ENCODE measurements at places on chromosomes 5 and 9.

- DNase-seq, result no peak
Observed at GRCh38 chr5:29197631-29198454, 1995.6 kb upstream of the CDH6 start.

DNA sequence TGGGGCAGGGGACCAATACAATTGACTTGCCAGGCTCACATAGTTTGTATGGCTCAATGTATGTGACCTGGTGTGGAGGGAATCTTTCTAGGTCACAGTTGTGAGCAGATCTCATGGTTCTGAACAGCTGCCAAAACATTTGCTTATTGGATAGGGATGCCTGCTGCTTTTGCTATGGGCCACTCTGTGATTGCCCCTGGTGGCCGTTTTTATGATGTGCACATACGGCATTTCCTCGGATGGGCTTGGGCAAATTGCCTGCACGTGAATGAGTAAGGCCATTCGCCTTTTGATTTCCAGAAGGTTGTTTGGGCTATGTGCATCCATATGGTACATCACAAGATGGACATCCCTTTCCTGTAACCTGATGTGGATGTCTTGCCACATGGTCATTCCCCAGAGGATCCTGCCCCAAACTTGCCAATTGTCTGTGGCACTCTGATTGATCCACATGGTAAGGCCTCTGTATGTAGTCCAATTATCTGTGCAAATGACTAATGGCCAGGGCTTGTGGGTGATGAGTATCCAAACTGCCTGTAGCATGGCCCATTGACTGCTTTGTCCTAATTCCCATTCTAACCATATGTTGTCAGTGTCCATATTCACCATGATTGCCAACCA, 10.7 kb upstream of the SLC22A4 start:
- DNase-seq, result no peak

DNA sequence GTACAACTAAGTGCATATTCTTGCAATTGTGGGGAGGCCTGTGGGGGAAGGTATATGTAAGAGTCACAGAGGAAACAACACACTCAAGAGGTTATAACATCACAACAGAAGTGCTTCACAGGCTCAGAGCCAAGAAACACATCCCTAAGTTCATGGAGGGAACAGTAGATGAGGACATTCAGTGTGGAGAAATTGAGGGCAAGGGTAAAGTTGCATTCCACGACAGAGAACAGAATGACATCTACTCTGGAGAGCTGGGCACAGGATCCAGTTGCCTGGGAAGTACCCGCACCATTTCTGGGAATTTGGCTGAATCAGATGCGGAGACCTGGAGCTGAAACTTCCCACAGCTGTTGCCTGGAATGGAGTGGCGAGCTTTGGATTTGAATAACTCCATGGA, 197.2 kb downstream of the NXNL2 start:
- DNase-seq, result no peak

DNA sequence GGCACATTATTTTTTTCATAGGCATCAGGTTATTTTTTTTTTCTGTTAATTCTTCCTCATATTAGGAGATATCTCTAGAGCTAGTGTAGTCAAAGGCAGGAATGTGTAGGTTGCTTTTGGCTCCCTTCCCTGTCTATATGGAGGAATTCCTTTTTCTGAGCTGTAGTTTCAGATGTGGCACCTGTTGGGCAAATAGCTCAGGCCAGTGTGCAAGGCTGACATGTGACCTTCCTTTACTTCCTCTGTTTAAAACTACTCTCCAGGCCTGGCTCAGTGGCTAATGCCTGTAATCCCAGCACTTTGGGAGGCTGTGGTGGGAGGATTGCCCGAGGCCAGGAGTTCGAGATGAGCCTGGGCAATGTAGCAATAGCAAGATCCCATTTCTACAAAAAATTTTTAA, 40.5 kb upstream of the KIAA1958 start:
- no peak for DNase-seq

- no peak for DNase-seq
Observed at GRCh38 chr9:120609636-120610035, 29.7 kb upstream of the CDK5RAP2 start.

DNA sequence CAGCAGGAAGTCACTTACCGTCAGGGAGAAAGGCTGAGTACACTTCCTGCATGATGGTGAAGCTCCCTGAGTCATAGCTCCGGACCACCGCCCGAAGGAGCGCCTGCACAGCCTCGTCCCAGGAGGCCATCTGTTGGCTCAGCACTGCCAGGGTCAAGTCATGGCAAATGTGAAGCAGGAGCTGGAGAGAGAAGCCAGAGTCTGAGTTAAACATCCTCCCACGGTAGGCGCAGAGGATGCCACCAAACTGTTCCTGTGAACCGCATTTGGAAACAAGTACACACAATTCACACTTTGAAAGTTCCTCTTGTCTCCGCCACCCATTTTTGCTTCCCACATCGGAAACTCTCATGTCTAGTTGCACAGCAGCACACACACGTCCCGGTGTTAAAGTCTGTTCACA, 33.9 kb downstream of the CNOT8 start:
- no peak for DNase-seq

GRCh38 chr5:168860503-168860902, 281.3 kb upstream of the PANK3 start:
- DNase-seq, result no peak

DNA sequence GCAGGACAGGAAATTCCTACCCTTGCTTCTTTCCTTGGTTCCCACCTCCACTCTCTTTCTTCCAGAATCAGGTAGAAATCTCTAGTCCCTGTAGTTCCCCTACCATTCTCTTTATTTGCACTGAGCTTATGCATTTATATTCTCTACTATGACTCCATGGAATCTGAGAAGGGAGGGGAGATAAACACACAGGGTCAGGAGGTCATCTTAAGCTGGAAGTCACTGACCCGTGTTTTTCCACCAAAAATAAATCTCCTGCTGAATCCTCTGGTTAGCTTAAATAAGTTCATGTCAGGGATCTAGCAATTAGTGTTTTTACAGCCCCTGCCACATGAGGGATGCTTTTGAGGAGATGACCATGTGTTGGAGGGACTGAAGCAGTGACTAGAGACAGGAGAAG, 3.7 kb downstream of the ACTL7B start:
- DNase-seq, result no peak

- DNase-seq, result no peak
Observed at GRCh38 chr9:36603006-36603405, 30.3 kb downstream of the MELK start.

- no peak for DNase-seq
Observed at GRCh38 chr9:91246846-91247245, 114.9 kb downstream of the AUH start.

DNA sequence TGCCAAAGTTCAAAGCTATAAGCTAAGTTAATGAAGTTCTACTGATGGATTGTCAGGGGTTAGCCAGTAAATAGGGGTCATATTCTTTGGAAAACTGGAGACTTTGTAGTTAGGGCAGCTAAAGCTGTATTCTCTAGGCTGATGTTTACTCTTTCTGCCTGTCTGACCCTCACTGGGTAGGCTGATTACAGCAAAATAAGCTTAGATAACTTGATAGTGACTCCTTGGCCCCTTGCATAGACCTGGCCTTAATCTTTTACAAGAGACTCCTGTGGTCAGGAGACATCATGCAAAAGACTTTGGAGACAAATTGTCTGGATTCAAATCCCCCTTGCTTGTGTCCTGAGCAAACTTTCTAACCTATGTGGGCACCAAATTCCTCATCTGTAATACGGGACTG, 314.4 kb upstream of the MSX2 start:
- no peak for DNase-seq

DNA sequence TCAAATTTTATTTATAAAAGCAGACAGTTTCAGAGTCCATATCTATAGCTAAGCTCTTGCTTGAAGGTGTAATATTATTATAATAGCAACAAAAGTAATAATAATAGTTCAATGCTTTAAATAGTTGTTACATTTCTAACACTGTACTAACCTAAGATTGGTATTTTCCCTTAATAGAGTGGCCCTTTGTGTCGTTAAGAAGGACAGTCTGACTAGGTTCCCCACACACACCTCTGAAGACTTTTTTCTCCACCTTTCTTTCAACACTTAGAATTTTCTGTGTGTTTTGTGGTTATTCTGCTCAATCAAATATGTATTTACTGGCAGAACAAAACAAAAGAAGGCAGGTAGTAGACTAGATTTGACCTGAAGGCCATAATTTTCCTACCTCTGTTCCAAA, 223.2 kb upstream of the ACO1 start:
- DNase-seq, result no peak

DNA sequence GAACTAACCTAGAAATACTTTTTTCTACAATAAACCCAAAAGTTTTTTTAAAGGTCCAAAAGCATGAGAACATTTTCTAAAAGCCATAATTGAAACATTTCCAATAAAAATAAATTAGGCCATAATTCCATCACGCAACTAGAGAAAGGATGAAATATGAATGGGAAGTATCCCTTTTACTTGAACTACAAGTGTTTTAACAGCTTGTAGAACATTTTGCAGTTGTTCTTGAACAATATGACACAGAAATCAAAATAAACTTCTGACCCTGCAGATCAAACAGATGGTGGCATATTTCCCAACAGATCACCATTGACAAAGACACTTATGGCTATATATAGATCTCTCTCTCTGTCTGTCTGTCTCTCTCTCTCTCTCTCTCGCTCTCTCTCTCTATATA, 624.4 kb downstream of the PSAT1 start:
- DNase-seq, result no peak

DNA sequence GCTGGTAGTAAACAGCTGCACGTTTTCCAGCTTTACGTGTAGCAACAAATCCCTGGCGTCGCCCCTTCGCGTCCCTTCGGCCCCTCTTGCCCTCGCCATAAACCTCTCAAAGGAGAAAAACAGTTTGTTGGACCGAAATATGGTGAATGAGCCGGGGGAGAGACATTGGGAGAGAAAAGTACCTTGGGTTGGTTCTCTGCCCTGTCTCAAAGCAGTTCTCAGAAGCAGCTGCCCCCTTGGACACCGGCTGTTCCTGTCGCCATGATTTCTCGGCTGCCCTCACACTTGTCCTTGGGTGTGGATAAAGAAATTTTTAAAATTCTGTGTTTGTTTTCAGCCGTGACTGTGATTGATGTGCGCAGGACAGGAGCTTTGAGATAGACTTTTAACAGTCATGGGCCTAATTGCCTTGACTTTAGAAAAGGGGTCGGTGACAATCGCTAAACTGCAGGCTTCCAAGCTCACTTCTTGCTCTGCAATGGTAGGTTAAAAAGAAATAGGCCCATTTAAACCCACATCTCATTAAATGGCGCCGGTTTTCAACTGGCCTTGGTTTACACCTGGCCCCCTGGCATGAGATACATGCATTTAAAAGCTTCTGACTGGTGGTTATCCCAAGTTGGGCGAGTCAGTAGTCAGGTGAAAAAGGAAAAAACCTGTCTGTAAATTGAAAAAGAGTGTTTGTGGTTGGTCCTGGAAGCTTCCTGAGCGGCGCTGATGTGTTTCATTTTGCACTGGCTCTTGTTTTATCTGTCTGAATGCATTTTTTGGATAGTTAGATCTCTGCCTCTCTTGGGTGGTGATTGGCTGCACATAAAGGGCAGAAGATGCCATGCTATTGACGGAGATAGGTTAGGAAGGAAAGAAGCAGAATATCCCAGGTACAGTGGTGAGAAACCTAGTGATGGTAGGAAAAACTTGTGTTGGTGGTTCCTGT, 983 bp downstream of the RCL1 start:
- DNase-seq, result no peak

- DNase-seq, result no peak
Observed at GRCh38 chr5:190366-191035, 794 bp upstream of the LRRC14B start.

- no peak for DNase-seq
Observed at GRCh38 chr9:4550777-4551484, 60.7 kb downstream of the SLC1A1 start.

GRCh38 chr9:120336021-120336752, 243.8 kb downstream of the CDK5RAP2 start:
- no peak for DNase-seq

GRCh38 chr5:98727686-98728085, 45.8 kb upstream of the RGMB start:
- DNase-seq, result no peak

GRCh38 chr5:32638309-32638708, 53.0 kb downstream of the SUB1 start:
- DNase-seq, result no peak
